ENCODE measurements at places on chromosomes 13 and 19.

GRCh38 chr13:75250526-75251178 lies 231.3 kb downstream of the TBC1D4 start:
- DNase-seq: no peak

DNA sequence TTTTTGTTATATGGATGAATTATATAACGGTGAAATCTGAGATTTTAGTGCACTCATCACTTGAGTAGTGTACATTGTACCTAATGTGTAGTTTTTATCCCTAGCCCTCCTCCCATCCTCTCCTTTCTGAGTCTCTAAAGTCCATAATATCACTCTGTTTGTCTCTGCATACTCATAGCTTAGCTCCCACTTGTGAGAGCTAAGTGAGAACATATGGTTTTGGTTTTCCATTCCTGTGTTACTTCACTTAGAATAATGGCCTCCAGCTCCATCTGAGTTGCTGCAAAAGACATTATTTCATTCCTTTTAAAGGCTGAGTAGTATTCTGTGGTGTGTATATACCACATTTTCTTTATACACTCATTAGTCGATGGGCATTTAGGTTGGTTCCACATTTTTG lies 94.0 kb downstream of the SLC10A2 start:
- DNase-seq: no peak

DNA sequence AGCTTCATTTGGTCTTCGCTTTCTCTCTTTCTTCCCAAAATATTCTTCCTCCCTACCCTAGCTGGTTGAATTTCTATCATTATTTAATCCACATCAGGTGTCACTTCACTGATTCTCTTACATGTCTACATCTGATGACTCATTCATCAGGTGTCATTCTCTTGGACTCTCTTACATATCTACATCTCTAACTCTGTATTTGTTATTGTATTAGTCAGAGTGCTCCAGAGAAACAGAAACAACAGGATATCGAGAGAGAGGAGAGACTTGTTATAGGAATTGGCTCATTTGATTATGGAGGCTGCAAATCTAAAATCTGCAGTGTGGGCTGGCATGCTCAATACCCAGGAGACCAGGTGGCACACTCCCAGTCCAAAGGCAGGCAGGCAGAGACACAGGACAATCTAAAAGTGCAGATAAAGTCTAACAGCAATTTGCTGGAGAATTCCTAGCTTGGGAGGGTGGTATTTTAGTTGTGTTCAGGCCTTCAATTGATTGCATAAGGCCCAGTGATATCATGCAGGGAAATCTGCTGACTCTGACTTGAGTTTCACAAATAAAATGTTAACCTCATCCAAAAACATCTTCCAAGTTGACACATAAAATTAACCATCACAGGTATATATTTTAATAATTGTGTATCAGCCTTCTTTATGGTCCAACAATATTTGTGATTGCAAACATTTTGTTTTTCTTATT lies 541.4 kb upstream of the SLITRK5 start:
- no peak for DNase-seq

DNA sequence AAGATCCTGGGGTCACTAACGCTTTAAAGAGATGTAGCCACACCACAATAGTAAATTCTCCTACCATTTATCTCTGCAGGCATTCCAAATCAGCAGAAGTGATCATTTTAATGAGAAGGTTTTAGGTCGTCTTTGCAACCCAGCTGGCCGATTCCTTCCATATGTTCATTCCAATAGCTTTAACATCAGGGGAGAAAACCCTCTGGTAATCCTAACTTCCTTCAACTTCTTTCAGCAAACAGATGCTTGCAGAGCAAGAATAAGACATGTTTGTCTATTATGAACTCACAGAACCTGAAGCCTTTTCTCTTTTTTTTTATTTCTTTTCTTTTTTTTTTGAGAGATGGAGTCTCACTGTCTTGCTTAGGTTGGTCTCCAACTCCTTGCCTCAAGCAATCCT lies 498.6 kb upstream of the SLITRK1 start:
- no peak for DNase-seq

DNA sequence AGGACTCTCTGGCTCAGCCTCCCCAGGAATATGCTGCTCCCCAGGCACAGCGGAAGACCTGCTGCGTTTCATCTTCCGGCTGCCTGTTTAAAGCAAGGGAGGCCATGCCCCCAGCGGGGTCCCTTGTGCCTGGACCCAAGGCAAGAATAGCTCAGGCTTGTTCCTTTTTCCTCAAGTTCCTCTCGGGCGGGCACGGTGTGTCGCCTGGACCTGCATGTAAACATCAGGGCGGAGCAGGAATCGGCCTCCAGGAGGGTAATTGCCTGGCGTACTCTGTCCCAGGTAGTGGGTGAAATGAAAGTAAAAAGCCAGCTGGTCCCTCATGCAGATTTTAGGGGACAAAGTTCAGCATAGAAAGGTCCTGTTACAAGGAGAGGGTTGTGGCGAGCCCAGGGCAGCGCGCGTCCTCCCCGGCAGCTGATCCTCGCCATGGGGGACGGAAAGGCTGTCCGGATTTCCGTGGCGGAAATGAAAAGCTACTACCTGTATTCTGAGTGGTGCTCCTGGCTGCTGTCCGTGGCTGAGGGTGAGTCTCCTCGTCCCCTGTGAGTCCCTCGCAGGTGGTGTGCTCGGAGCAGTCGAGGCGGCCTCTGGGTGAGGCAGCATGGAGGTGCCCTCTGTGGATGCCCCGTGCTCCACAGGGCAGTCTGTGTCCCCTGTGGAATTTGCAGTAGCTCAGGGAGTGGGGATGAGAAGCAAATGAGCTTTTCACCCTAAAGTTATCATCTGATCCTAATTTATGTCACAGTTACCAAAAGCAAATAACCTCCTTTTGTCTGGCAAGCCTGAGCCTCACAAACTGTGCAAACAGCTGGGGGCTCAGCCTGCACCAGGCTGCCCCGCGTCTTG lies 16.2 kb downstream of the MCF2L start:
- no peak for DNase-seq

GRCh38 chr19:13613447-13613846 lies 107.2 kb upstream of the CACNA1A start:
- DNase-seq: no peak

DNA sequence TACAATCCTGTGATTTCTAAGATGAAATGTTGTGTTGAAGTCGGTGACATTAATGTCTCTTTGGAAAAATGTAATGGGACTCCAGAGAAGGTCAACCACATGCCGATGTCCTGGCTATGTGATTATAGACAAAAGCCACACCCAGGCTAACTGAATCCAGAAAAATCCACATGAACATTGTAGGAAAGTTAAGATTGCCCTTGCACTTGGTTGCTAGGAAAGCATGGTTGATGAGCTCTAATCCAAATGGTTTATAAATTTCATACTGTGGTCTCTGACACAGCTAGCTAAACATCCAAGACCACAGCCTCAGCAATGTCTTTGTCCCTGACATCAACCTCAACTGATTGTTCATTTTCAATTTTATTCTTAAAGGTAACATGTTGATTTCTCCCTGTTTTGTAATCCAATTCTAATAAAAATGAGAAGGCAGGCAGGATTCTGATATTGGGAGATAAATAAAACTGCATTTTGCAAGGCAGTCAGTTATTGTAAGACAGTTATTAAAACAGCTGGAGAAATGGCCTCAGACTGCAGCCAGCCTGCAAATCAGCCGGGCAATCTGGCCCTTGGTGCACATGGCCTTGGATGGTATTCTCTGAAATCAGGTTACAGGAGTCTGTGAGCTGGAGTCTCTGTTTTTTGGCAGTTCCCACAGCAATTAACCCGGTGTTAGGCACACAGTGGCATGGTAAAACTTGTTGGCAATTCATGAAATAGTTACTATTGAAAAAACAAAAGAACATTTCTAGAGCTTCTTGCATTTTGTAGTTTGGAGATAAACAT lies 93.9 kb downstream of the STARD13 start:
- no peak for DNase-seq

All from stimulated activated CD8-positive, alpha-beta memory T cell treated with anti-CD3 and anti-CD28 coated beads, Interleukin-4, amount 100 ng/mL, for 48 hours (primary cell).